ENCODE measurements at places on chromosomes 5 and 9.

DNA sequence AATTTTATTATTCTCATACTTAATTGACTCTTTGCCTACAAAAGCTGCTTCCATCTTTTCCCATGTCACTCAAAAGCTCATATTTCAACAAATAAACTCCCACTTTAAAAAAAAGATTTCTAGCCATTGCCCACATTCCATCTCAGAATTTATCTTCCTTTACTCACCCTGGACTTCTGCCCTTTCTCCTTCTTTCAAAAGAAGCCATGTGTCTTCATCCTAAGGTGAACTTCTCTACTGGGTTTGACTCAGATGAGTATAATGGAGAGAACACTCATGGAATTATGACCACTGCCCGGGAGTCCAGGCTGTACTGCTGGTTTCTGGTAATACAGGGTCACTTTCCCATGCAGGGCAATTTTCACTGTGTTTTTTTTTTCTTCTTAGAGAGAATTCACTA, 548.5 kb upstream of the ZNF462 start:
- DNase-seq: no peak

DNA sequence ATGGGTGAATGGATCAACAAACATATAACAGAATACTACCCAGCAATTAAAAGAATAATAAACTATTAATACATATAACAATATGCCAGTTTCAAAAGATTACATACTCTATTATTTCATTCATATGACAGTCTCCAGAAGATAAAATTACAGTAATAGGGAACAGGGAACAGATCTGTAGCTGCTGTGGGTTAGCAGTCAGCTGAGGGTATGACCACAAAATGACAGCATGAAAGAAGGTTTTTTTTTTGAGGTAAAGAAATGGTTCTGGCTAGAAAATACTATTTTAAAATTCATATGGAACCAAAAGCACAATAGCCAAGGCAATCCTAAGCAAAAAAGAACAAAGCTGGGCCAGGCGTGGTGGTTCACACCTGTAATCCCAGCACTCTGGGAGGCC, 73.0 kb upstream of the NR5A1 start:
- no peak for DNase-seq

GRCh38 chr5:1930501-1930879, 47.8 kb upstream of the IRX4 start:
- DNase-seq: no peak

- DNase-seq: no peak
Observed at GRCh38 chr5:154595662-154596061, 117.6 kb upstream of the HAND1 start.

GRCh38 chr5:106680330-106680729, 990.4 kb downstream of the EFNA5 start:
- no peak for DNase-seq

GRCh38 chr9:96494215-96494800, 44.3 kb downstream of the HABP4 start:
- DNase-seq: no peak

GRCh38 chr9:110599468-110599867, 19.9 kb upstream of the SVEP1 start:
- no peak for DNase-seq

DNA sequence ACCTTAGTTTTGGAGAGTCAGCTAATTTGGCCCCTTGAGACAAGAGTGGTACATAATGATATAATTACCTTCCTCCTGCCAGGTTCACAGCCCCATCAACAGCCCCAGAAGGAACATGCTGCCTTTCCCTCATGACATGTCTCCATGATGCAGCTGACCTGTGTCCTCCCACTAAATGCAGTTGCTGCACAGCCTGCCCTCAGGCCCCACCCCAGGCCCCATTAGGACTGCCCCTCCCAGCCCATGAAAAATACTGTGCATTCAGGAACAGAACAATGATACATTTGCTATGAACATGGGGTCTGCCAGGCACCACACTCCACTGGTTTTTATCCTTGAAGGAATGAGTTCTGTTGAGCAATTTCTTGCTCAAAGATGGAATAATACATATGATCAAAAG, 176.4 kb downstream of the C5orf15 start:
- DNase-seq: no peak

DNA sequence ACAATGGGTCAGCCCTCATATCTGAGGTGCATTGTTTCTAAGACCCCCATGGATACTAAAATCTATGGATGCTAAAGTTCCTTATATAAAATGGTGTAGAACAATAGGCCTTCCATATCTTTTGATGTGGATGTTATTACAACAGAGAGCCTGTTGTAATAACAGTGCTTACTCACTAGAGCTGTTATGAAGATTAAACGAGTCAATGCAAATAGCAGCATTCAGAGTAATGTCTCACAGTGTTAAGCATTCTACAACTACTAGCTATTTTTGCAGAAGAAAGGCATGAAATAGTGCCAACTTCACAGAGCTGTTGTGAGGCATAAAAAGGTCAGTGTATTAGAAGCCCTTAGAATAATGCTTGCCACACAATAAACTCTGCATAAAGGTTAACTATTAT, 13.0 kb downstream of the CHSY3 start:
- no peak for DNase-seq

DNA sequence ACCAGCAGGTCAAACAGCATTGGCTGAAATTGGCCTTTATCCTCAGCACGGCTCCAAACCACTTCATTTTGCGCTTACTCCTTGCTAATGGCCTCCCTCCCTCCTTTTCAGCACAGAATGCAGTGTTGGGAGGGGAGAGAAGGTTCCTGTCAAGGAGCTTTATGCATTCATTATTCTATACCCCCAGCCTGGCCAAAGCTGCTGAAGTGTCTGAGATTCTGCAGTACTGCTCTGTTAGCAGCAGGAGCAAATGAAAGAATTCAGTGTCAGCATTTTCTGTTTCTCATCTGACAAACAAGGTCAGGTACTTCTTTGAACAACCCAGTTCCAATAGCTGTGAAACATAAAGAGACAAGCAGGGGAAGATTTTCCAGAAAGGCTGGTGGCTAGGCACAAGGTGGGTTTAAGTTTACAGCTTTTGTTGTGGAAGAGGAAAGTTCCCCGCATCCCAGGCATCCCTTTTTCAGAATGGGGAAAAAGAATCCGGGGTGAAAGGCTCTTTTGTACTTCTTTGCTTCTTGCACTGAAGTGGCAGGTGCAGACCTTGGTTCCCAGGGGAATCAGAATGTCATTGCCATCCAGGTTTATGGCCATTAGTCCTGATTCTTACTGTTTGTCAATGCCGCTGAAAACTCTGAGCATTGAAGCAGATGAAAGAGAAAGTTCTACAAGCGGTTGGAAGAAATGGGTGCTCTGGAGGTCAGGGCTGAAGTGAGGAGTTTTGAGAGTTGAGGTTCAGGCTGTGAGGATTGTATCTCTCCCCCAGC, 109.3 kb upstream of the APC start:
- DNase-seq: no peak

DNA sequence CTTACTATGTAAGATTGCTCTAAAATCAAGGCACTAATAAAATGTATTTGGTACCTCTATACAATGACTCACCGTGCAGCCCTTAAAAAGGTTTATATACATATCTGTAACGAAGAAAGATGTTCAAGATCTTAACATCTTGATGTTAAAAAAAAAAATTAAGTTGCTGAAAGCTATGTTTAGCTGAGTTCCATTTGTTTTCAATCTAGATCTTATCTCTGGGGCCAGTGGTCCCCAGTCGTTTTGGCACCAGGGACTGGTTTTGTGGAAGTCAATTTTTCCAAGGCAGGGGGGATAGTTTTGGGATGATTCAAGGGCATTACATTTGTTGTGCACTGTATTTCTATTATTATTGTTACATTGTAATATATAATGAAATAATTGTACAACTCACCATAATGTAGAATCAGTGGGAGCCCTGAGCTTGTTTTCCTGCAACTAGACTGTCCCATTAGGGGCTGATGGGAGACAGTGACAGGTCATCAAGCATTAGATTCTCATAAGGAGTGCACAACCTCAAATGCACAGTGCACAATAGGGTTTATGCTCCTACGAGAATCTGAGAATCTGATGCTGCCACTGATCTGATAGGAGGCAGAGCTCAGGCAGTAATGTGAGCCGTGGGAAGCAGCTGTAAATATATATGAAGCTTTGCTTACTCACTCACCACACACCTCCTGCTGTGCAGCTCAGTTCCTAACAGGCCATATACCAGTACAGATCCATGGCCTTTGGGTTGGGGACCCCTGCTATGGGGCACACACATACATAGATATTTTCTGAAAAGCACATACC, 27.6 kb upstream of the TSLP start:
- DNase-seq: no peak

- DNase-seq: peak; percentile 71
Observed at GRCh38 chr9:135905380-135906258, 1.7 kb downstream of the CAMSAP1 start.

- DNase-seq: no peak
Observed at GRCh38 chr5:32108167-32108566, 66.0 kb downstream of the GOLPH3 start.

DNA sequence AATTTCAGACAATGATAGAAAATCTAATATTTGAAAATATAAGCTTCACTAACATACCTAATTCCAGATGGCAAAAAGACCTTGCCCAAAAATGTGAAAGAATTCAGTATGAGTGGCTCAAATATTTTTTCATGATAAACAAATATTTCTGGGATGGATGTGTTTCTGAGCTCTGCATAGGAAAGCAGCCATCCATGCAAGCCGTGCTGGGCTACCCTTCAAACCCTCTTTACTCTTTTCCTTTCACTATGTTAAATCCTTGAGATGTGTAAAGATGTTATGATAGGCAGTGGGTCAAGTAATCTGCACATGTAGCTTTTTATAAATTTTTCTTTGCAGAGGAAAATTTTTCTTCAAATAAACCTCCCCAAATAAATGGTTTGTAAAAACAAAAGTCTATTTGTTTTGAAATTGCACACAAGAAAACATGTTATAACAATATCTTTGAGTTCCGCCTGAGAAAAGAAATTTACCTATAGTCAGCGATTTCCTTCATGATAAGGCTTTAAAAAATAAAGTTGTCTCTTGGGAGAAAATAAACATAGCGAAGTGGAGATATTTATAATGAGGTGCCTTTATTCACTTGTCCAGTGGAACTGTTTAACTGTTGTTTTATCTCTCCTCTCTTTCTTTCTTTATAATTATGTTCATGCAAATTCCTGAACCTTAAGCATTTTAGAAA, 154.3 kb upstream of the PITX1 start:
- DNase-seq: no peak
